ENCODE measurements at places on chromosomes 6 and 20. TPM values are rescaled to one million over a fixed set of nuclear protein-coding genes. Genes with fewer than 3 reads are reported as not detected.

Gene SIRPD
- not detected for total RNA-seq

Gene KHDRBS2
- total RNA-seq, result not detected

Gene RCAN2
- total RNA-seq, result 0.03 TPM

Gene TCF15
- not detected for total RNA-seq

Gene SLC17A3
- not detected for total RNA-seq

Gene ZC3H12D
- 0.16 TPM for total RNA-seq

Gene RAB44
- total RNA-seq, result not detected

Gene BPIFB1
- not detected for total RNA-seq

Gene GJA10
- not detected for total RNA-seq

Gene ZSCAN31
- total RNA-seq, result 7.3 TPM

Gene SUMO4
- total RNA-seq, result 0.27 TPM

Gene OOEP
- not detected for total RNA-seq

Gene KCNK5
- not detected for total RNA-seq

GRCh38 chr20:2508631-2509467 lies at the start of gene ZNF343:
ZNF343 (minus strand) TSS chr20:2508915; CDS start chr20:2493895, 15,020 bp downstream.
- DNase-seq, result peak; percentile 85

GRCh38 chr20:9942736-9943135 lies 92.1 kb upstream of the ANKEF1 start:
- no peak for DNase-seq

DNA sequence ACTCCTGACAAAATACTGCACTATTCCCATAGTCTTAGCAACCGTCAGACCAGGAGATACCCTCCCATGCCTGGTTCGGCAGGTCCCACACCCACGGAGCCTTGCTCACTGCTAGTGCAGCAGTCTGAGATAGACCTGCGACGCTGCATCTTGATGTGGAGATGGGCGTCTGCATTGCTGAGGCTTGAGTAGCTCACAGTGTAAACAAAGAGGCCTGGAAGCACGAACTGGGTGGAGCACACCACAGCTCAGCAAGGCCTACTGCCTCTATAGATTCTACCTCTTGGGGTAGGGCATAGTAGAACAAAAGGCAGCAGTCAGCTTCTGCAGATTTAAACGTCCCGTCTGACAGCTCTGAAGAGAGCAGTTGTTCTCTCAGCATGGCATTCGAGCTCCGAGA lies 25.4 kb downstream of the TMEM244 start:
- DNase-seq, result no peak

DNA sequence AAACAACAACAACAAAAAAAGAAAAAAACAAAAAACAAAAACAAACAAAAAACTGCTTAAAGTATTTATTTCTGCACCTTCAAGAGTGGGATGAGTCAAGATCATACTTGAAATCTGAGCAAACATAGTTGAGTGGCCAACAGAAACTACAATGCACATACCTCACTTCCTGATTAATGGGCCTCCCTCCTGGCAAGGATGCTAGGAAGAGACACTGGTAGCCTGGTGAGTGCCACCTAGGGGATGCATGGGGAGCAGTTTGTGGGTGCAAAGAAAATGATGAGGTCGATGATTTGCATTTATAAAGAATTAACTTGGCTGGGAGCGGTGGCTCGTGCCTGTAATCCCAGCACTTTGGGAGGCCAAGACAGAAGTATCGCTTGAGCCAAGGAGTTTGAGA lies 808.1 kb downstream of the MAFB start:
- DNase-seq, result peak; percentile 54

- DNase-seq, result no peak
Measured at GRCh38 chr6:45082091-45082490, 246.0 kb upstream of the RUNX2 start.

DNA sequence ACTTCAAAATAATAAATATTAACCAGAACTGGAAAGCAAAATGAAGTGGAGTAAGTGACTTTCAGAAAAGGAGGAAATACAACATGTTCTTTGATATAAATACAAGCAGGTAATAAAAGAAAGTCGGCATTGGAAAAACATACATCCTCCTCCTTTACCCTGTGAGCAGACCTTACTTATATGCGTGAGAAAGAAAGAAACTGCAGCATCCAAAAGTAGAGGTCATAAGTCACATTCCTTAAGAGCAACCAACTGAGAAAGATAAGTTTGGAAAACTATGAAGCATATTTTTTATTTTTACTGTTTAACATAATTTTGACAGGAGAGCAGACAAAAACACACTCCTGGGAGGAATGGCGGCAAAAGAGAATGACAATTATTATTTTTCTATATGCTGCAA lies 155.5 kb downstream of the HACE1 start:
- DNase-seq, result no peak

DNA sequence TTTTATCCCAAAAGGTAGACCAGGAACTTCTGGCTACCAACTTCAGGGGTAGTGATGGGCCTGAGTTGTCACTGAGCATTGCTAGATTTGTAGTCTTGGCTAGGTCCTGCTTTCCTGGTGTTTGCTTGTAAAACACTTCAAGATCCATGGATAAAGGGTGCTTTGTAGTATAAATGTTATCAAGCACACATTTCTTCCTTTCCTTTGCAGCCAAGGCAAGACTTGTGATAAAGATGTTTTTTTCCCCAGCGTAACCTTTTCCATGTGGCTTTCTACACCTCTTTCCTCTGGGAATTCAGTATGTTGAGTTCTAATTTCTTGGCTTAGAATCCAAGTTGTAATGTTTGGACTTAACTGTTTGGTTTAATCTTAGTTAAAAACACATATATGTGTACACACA lies 122.8 kb upstream of the CLDN20 start:
- no peak for DNase-seq

DNA sequence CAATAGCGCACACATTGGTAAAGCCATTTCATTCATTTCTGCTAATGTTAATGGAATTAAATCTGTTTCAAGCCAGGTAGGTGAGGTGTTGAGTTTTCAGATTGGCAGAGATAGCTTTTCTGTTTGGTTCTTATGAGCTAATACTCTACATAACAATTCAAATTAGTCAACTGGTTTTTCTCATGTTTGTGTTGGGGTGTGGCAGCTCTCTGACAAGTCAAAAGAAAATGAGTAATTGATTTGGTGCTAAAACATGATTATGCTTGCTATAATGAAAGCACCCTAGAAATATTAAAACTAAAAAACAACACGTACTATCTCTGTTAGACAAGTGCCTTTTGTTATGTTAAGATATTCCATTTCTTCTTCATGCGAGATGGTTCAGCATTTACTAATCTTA lies 13.6 kb downstream of the PPP1R14C start:
- DNase-seq, result no peak

DNA sequence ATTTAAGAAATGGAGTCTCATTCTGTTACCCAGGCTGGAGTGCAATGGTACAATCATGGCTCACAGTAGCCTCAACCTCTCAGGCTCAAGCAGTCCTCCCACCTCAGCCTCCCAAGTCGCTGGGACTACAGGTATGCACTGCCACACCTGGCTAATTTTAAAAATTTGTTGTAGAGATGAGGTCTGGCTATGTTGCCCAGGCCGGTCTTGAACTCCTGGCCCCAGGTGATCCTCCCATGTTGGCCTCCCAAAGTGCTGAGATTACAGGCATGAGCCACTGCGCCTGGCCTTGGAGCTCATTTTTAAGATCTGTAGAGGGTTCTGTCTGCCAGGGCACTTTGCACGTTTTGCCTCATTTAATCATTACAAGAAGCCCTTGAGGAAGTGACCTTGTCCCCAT lies 17.5 kb downstream of the ZC3H12D start:
- no peak for DNase-seq

DNA sequence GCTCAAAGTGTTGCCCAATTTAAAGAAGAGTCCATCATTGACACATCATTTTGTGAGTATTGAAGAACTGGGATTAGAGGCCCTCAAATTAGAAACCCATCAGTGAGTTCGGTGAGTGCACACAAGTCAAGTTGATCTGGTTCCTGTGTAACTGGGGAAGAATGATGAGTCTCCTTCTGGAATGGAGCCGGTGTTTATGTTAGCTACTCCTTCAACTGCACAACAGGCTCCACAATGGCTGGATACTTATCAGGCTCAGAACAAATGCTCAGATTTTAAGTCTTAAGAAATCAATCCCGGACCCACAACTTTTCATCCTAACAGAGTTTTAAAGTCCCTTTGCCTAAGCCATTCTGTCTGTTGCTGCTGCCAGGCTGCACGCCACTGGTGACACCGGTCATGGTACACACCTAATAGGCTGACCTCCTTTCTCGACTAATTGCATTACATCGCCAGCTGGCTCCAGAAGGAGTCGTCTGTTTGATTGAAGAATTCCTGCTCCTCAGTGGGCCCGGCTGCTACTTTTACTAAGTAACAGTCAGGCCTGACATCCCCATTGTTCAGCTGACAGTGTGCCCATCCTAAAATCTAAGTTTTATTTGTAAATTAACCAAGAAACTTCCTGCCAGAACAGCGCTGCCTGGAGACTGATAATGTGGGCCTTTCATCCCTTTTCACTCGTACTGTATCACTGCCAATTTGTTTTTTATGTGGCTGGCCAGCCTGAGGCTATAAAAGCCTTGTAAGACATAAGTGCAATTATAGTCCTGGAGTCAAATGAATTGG lies 130.4 kb downstream of the INSM1 start:
- DNase-seq, result no peak

DNA sequence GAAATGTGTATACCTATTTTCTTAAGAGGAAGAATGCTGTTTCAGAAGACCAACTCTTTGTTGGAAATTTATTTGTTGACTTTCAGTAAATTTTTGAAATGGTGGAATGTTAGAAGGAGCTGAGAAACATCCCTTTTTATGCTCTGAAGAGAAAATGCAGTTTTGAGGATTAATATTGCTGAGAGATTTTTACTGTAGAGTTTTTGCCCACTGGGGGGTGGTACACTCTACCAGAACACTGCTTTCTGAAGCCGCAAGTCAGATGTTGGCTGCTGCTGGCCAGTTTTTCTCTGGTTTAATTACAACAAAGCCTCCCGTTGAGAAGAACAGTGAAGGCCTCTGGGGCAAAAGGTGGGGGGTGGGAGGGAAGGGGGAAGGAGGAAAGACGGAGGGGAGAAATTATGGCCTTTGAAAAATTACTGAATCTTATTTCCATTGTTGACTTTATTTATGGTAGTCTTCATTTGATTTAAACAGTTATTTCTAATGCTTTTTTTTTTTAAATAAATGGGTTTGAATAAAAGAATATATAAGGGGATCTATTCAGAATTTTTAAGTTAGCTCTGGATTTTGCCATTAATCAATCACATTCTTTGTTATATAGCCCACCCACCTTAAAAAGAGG lies 3.0 kb downstream of the FLRT3 start:
- DNase-seq, result peak; percentile 62

Measured in HT1080 (cell line).